ENCODE measurements at places on chromosomes 2 and 18.

DNA sequence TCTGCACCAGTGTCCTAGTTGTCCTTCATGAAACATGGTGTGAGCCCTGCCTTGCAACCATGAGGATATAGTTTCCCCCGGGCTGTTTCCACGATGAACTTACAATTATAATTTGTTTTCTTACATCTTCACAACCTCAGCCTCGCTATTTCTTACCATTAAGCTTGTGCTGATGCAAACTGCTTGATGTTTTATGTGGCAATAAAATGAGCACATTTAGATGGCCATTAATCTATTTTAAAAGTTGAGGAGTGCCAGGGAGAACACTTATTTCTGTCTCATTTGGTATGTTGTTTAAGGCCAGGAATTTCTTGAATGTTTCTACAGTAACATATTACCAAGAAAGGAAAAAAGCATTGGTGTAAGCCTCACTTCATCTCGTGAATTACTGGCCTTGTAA, 214.5 kb upstream of the SLC8A1 start:
- DNase-seq, result no peak

GRCh38 chr18:31965316-31965970, 22.5 kb upstream of the TRAPPC8 start:
- no peak for DNase-seq

- peak; percentile 40 for DNase-seq
Measured at GRCh38 chr2:142112757-142113221, 18.0 kb downstream of the LRP1B start.

DNA sequence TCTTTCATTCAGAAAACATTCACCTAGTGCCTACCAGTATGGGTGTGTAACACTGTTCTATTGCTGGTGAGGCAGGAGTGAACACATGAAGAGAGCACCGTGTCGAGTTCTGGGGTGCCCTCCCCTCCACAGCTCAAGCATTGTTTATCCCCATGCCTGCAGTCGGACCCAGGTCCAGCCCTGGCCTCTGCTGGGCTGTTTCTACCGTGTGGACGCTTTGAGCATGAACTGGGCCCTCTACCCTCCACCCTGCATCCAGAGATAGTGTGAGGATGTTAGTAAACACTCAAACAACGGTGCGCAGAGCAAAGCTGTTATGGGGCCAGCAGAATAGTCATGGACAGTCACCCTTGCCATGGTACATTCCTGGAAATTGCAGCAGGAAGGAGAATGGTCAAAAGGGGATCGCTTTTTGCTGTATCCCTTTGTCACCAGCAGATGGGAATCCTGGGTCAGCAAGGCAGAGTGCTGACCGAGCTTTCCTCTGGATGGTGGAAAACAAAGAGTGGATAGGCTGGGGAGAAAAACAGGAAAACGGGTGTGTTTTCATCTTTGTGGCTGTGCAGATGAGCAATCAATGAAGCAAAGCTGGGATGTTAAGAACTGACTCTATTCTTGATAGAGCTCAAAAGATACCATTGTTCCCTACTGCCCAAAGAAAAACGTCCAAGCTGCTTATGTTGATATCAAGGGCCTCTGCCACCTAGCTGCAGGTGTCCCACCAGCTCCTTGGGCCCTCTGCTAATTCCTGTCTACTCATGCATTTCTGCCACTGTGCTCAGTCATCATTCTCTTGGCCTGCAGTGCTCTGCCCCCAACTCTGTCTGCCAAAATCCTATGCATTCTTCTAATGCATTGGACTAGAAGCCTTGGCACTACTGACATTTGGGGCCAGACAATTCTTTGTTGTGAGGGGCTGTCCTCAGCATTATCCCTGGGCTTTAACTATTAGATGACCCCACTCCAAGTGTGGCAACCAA, 38.7 kb downstream of the REEP1 start:
- no peak for DNase-seq

DNA sequence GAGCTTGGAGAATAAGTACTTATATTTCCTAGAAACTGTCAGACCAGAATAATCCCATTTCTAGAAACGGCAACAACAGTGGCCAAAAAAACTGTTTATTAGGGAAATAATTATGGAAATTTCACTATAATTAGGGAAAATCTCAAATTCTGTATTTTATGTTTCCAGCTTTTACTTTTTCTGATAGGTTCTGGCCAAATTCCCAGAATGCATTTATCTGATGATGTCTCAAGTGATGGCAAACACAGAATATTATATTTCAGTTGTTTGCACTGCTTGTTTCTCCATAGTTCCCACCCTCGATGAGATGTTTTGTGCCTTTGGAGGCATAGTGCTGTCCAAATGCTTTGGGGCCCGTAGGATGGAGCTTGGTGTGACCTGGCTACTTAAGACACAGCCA, 66.9 kb downstream of the AFF3 start:
- DNase-seq, result no peak

GRCh38 chr2:127173057-127173456, 47.0 kb downstream of the CYP27C1 start:
- no peak for DNase-seq

DNA sequence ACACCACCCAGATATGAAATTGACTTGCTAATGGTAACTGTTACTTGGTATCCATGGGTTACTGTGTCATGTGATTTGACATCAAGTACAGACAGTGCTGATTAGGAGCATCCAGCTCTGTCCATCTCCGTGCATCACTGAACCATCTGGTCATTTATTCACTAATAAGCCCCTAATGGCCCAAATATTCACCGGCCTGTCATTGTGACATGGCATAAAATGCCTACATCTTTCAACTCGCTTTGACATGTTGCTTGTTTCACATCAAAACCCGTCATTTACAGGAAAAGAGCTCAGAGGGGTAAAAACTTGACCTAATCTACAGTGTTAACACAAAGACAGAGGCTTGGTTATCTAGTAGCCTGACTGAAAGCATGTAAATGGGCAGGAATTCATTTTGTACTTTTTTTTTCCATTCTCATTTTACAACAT, 308.9 kb upstream of the ATP5MC3 start:
- no peak for DNase-seq

DNA sequence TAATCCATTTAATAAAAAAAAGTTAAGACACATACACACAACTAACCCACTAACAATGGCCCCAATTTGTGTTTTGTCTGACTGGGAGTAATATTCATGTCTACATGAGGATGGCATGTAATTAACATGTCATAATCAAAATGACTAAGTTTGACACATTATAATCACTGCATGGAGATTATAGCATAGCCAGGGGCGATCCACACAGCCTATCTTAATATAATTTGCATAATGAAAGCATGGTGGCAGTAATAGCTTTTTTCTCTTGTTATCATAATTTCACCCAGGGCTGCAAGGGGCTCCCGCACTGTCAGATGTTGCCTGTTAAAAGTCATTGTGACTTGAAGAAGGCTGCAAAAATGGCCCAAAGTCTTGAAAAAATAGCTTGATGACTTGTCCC, 243.7 kb downstream of the SMAD2 start:
- DNase-seq, result no peak

- DNase-seq, result no peak
Measured at GRCh38 chr2:58215429-58215828, 25.7 kb downstream of the FANCL start.

DNA sequence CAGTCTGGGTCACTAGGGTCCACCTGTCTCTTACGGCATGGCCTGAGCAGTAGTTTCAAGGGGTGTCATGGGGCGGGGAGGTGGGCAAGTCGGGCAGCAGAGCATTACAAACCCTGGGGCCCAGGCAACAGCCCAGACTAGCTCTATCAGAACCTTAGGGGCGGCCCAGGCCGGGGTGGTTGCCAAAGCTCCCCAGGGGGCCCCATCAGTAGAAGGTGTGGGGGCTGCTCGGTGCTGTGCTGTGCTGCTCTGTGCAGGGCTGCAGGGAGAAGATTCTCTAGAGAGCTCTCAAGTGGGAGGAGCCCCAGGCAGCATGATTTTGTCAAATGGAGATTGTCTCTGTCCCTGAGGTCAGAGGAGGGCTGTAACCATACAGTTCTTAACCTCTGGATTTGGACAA, 36.4 kb upstream of the SLC14A1 start:
- DNase-seq, result no peak

DNA sequence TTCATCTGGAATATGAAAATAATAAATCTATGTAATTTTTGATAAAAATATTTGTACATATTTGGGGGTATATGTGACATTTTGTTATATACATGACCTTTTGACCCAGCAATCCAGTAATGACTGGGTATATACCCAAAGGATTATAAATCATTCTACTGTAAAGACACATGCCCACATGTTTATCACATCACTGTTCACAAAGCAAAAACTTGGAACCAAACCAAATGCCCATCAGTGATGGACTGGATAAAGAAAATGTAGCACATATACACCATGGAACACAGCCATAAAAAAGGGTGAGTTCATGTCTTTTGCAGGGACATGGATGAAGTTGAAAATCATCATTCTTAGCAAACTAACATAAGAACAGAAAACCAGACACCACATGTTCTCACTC, 472.1 kb upstream of the DDX18 start:
- DNase-seq, result no peak

DNA sequence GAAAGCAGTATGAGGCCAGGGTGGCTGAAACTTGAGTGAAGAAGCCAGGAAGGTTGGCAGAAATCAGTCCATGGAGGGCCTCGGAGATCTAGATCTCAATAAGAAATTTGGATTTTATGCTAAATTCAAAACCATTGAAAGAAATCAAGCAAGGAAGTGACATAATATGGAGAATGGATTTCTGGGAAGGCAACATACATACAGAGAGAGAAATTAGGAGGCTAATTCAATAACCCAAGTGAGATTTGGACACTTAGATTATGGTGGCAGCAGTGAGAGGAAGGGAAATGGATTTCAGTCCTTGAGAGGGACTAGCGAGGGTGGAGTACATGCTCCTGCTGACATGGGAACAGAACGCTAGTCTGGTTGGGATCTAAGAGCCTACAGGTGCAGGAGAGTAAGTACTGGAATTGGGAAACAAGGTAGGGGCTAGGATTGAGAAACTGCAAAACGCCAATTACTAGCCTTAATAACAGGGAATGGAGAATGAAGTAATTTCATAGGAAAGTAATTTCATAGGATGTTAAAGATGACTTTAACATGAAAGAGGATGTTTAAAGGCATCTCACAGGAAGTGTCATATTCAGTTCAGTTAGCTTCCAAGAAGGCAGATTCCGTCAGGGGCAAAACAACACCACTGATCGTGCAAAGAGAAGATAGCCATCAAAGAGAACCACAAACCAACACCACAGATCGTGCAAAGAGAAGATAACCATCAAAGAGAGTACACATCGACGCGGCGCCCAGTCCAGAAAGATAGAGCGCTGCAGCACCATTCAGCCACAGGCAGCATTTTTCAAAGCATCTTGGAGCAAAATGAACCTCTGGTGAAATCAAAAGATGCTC, 27.2 kb downstream of the CDKL4 start:
- no peak for DNase-seq

- no peak for DNase-seq
Measured at GRCh38 chr2:237875256-237876060, 16.0 kb downstream of the RAMP1 start.

DNA sequence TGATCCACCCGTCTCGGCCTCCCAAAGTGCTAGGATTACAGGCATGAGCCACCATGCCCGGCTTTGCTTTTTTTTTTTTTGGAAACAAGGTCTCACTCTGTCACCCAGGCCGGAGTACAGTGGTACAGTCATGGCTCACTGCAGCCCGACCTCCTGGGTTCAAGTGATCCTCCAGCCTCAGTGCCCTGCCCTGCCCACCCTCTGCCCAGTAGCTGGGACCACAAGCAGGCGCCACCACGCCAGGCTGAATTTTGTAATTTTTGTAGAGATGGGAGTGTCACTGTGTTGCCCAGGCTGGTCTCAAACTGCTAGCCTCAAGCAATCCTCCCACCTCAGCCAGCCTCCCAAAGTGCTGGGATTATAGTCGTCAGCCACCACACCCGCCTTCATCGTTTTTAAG, 11.6 kb upstream of the PSD4 start:
- no peak for DNase-seq

- no peak for DNase-seq
Measured at GRCh38 chr2:200221055-200221955, 85.2 kb upstream of the SPATS2L start.

- DNase-seq, result no peak
Measured at GRCh38 chr18:53375621-53376020, 848.8 kb downstream of the MBD2 start.

GRCh38 chr18:5709476-5710095, 165.8 kb upstream of the EPB41L3 start:
- no peak for DNase-seq

DNA sequence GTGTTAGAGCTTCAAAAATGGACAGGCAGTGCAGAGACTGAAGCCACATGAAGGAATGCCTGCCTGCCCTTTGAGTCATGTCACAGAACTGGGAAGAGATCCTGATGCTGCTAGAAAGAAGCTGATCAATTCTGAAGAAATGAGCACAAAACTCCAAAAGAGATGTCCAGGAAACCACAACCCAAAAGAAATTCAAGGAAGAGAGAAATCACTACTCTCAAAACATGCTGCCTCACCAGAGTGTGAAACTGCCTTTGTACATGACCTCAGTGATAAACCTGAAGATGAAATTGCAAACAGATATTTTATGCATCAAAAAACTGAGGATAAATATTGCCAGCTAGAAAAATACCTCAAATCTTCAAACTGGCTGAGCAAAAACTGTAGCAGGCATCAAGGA, 20.5 kb downstream of the USP40 start:
- DNase-seq, result no peak

- no peak for DNase-seq
Measured at GRCh38 chr18:76967721-76968472, 145.5 kb downstream of the ZNF236 start.

GRCh38 chr2:86238354-86238753, 39.1 kb downstream of the MRPL35 start:
- DNase-seq, result no peak

GRCh38 chr2:82834893-82835292, 1624.2 kb downstream of the SUCLG1 start:
- no peak for DNase-seq

GRCh38 chr2:219578811-219579613, 6.9 kb downstream of the INHA start:
- DNase-seq, result no peak

GRCh38 chr2:174682578-174683391, 81.5 kb downstream of the CHRNA1 start:
- DNase-seq, result no peak

DNA sequence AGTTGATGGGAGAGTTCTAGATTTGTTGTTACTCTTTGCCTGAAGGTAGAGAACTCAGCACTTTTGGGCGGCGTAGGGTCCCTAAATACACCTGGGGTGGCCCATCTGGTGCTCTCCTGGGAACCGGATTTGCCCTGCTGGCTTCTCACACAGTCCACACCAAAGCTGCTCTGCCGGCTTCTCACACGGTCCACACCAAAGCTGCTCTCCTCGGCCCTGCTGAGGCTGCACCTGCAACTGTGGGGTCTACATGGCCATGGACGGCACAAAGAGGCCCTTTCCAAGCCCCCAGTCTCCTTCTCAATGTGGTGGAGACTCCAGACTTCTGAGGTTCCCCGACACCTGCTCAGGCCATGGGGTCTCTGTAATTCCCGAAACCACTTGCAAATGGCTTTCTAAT, 124.8 kb upstream of the GPC1 start:
- no peak for DNase-seq

- no peak for DNase-seq
Measured at GRCh38 chr2:182916417-182916816, 50.0 kb upstream of the FRZB start.

All from HS-27A (cell line).